Fibroblast of the conjunctiva (primary cell): ENCODE measurements at places on chromosomes 5 and 9.

DNA sequence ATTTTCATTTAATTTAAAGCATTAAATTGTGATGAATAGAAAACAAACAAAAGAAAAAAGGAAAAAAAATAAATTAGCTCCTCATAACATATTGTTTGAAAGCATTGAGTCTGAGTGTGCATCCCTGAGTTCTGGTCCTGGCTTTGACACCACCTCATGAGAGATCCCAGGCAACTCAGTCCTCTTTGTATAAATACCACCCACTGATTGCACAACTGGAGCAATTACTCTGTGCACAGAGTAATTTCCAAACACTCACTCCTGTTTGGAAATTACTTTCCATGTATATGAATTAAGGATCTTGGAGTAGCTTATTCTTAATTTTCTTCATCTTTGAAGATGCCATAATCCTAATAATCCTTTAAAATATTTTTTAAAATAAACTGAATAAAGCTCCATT, 59.4 kb upstream of the C5orf46 start:
- DNase-seq: no peak

DNA sequence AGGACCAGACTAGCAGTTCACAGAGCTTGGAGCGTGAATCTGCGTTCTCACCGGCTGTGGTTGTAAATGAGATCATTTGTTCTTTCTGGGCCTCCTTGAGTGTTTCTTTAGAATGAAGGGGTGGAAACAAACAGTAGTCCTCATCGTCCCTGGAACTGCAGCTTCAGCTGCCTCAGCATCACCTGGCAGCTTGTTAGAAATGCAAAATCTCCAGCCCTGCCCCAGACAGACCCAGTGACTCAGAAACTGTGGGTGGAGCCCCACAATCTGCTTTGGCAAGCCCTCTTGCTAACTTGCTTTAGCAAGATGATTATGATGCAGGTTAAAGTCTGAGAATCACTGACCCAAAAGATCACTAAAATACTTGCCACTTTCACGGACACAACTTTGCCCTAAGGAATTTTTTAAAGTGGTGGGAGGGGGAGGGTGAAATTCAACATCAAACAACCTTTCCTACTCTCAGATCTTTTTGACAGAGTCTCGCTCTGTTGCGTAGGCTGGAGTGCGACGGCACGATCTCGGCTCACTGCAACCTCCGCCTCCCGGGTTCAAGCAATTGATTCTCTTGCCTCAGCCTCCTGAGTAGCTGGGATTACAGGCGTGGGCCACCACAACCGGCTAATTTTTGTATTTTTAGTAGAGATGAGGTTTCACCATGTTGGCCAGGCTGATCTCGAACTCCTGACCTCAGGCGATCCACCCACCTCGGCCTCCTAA, 86.0 kb downstream of the BRINP1 start:
- no peak for DNase-seq

- DNase-seq: no peak
Observed at GRCh38 chr5:173686950-173687349, 70.5 kb upstream of the BOD1 start.

GRCh38 chr5:102910240-102911226, 155.4 kb downstream of the PAM start:
- no peak for DNase-seq

GRCh38 chr9:3526997-3527940, 1.5 kb upstream of the RFX3 start:
- no peak for DNase-seq

GRCh38 chr9:127794001-127794791, 8.4 kb downstream of the CDK9 start:
- DNase-seq: no peak

DNA sequence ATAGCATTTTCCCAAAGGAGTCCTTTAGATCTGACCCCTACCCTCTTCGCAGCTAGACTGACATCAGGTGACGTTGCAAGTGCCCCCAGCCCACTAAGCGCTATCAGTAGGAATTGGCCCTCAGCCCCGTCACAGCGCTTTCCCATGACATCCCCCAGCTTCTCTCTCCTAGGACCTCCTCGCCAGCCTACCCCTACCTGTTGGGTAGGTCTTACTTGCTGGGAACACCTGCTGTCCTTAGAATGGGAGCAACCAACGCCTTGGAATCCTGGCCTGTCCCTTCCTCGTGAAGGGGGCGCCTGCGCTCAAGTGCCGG, 584 bp upstream of the PIP5K1B start:
- no peak for DNase-seq

DNA sequence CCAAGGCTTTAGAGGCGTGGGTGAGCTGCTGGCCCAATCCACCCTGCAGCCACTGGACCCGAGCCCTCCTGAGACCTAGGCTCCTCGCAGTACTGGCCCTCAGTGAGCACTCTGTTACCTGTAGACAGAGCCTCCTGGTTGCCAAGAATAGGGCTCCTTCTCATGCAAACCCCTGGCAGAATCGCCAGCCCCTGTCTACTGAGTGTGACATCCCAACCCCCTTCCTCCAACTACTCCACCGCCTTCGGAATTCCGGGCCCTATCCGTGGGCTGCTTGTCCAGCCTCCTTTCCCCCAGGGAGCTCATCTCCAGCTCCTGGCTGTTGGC, 23.8 kb upstream of the COL5A1 start:
- no peak for DNase-seq

DNA sequence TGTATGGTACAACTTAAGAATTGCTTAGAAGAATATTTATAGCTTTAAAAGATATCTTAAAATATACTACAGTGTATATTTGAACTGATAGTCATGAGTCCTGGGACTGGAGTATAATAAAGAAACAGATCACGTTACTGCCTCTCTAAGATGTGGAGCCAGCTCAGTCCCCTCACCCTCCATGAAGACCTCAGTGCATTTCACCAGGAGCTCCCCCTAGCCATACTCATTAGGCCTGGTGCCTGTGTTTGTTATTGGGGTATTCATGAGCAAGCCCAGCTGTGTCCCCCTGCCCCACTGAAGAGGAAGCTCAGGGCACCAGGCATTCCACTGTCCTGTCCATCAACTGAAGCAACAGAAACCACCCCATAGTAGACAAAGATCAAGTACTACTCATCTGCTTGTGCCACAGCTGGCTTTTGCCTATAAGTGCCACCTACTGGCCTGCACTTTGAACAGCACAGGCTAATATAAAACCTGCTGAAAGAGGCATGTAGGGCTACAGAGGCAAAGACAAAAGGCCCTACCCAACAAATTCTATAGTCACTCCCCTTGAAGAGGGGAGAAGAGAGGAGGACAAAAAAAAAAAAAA, 850.2 kb upstream of the NUDT12 start:
- peak; percentile 22 for DNase-seq

DNA sequence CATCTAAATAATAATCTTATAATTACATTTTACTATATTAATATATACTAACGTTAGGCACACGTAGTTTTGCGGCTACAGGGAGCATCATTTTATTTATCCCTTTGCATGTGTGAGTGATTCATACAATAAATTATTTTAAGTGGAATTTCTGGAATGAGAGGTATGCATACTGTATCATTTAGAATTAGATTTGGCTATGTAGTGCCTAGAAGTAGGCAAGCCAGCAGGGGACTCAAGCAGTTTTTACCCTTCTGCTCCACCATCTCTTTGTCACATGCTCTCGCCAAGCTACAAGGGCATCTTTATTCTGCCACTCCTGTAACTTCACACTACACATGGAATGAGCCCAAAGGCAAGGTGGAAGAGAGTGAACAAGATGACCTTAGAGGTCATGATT, 60.8 kb downstream of the MEGF10 start:
- no peak for DNase-seq

- no peak for DNase-seq
Observed at GRCh38 chr9:70553707-70554673, 139.5 kb upstream of the KLF9 start.

GRCh38 chr9:117149996-117150395, 264.9 kb downstream of the ASTN2 start:
- no peak for DNase-seq

DNA sequence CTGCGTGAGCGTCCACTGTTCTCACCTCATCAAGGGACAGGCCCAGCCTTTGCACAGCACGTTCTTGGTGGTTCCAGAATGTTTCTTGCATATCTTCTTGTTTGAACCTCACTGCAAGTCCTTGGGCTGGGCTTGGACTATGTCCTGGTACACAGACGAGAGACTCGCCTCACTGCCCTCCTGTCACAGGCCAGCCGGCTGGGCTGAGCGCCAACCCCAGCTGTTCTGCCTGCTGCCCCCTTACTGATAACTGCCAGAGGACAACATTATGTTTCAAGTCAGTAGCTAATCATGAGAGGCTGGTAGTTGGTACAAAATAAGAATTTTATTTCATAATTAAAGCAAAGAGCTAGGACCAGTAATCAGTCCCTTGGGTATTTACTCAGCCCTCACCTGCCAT, 52.8 kb upstream of the LRRTM2 start:
- DNase-seq: no peak

- DNase-seq: no peak
Observed at GRCh38 chr5:127085796-127086195, 12.5 kb upstream of the C5orf63 start.
